ENCODE measurements at places on chromosomes 3 and 15.

GRCh38 chr3:46585799-46586693 lies 19.9 kb upstream of the LRRC2 start:
- DNase-seq = peak; percentile 75

DNA sequence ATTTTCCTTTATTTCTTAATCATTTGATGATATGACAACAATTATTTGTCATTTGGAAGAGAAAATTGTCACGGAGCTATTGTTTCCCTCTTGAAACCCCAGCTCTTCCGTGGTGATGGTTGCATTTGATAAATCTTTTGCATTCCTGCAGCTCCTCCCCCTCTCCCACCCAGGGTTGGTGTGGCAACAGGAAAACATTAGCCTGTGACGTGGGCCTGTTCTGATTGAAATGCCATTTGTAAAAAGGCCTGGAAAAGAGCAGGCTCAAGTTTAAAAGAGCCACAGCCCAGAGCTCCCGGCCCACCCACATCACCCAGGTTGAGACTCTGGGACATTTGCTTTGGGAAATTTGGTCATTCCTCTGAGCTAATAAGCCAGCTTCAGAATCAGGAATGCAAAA lies 282.5 kb downstream of the RPLP1 start:
- DNase-seq = no peak

DNA sequence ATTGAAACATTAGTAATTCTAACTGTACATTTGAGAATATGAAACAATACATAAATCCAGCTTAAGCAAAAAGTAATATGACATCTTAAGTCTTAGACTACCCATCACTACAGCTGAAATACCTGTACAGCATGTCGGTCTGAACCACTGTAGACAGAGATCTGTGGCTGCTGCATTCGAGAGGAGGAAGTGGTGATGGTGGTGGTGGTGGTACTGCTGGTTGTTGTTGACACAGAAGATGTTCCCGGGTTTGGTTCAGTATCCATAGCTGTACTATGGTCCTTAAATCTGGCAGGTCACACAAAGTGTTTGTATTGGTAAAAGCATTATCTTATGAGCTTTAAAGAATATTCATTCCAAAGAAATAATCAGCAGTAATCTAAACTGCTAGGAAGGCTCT lies 2.9 kb downstream of the PHC3 start:
- DNase-seq = no peak

DNA sequence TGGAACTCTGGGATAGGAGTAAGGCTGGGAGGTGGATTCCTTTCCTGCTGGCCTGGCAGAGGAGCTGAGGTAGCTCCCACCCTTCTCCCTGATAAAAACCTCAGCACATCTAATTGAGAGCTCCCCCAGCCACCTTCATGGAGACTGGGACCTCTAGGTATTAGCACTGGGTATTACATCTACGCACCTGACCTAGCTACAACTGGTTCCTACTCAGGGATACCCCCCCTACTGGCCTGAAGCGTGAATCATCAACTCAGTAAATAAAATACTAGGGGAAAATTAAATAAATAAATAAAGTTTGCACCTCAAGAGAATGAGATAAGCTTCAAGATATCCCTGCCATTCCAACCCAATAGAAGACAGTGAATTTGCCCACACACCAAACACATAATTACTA lies 140.4 kb downstream of the NEK10 start:
- peak; percentile 78 for DNase-seq

DNA sequence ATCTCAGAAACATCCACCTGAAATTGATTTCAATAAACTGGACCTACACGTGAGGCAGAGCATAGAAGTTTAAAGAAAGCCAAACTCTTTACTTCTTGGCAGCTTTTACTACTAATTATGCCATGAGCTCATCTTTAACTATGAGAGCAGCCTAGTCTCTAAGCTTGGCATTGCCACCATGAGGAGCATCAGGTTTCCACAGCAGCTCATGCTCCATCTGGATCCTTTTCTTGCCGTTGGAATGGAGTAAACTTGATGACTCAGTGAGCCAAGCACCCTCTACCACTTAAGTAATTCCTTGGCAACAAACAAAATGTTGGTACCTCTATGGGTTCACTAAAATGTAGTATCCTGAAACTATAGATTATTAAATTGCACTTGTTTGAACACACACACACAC lies 583.2 kb downstream of the EPHA3 start:
- DNase-seq = no peak

DNA sequence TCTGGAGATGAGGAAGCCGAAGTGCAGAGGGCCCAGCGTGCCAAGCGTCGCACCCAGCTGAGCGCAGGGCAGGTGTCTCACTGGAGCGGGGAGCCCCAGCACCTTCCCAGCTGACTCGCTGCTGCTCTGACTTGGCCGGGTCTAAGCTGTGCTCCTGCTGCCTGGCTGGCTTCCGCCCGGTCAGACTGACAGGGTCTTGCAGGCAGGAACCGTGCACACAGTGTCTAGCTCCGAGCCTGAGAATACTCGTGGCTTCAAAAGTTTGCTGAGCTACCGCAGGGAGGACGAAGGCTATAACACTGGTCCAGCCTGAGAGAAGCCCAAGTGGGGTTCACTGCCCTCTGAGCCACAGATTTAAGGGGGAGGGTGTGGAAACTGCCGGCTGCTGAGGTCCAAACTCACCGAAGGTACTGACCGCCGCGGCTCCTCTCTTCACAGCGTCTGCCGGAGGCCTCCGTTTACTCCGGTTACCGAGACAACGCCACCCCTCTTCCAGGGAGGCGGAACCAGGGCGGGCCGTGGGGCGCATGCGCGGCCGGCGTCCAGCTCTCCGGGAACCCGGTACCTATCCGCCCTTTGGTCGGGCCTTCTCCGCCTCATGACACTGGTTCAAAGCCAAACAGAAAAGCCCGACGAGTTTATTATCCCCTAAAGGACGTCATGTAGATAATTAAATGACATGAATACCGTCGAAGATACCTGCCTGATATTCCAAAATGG lies at the start of gene CFAP44:
Gene CFAP44 (minus strand): TSS at position 443 of the 720 bp plus-strand sequence. CDS start 7,829 bp downstream, outside the sequence.
- peak; percentile 95 for DNase-seq

GRCh38 chr3:59538753-59539432 lies 489.1 kb upstream of the CFAP20DC start:
- no peak for DNase-seq

GRCh38 chr15:39219608-39220007 lies 361.3 kb upstream of the THBS1 start:
- DNase-seq = no peak

DNA sequence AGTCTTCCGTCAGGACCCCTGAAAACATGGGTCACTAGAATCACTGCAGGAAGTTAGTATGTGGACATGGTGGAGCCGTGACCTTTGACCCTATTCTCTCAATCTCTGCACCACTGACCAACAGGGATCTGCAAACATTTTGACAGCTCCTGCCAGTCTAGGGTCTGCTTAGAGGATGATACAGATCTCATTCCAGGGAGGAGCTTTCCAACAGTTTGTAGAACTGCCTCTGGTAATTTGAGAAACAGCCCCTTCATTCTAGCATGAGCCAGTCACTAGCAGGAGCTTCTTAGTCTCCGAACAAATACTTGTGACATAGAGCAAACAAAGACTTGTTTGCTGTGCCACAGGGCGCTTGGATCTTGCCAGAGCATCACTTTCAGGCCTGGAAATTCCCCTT lies 270.3 kb upstream of the CFAP20DC start:
- DNase-seq = peak; percentile 54

DNA sequence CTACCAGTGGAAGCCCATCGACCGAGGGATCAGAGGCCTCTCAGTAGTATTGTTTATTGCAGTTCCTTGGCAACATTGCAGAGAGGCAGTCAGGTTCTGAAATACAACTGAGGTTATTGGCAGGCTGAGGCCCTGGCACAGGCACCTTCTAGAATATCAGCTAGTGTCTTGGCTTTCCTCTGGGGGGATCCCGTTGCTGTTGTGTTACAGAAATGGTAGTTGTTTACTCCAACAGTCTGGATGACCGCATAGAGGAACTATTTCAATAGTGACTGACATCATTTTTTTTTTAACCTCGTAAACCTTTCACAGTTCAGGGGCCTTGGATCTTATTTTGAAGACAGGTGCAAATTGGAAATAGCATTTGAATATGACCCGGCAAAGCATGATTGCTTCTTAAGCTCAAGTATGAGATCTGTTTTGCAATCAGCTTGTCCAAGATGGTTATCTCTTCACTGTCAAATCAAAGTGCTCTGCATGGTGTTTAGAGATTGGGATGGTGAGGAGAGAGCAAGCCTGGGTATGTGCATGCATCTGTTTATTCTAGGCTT lies 63.9 kb downstream of the PGPEP1L start:
- DNase-seq = no peak

DNA sequence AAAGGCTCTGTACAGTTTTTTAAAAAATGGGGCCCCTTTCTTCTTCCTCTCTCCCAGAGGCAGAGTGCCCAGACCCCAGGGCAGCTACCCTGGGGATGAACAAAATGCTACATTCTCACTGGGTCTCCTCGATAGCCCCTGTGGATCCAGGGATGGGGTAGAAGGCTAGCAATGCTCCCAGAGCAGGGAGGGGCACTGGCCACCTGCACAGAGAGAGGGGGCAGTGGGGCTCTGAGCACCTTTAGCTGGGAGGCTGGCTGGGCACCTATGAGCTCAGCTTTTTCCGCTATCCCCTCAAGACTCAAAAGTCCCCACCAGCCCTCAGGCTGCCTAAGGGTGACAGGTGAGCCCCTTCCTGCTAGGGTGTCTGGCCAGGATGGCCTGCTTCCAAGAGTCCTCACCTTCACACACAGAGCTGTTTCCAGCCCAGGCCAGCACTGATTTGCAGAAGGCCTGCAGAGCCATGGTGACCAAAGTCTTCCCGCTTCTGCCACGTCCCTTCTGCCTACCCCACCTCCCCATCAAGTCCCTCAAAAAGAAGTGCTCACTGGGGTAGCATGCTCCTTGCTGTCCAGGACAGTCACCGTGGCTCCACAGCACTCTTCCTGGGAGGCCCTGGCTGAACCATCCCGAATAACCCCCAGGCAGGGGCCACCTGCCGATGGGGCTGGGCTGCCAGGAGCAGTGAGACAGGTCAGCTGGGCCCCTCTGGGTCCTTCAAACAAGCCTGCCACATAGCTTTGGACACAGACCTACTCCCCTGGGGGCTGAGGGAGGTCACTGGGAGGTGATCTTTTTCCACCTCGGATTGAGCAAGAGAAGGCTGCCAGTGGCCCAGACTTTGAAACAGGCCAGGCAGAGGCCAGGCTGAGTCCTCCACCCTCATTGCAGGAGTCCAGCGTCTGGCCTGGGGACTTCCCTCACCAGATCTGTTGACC lies 20.4 kb downstream of the BMF start:
- no peak for DNase-seq

GRCh38 chr3:147141516-147142288 lies 264.6 kb downstream of the ZIC4 start:
- no peak for DNase-seq

- no peak for DNase-seq
Observed at GRCh38 chr3:174945951-174946350, 86.8 kb downstream of the NAALADL2 start.

DNA sequence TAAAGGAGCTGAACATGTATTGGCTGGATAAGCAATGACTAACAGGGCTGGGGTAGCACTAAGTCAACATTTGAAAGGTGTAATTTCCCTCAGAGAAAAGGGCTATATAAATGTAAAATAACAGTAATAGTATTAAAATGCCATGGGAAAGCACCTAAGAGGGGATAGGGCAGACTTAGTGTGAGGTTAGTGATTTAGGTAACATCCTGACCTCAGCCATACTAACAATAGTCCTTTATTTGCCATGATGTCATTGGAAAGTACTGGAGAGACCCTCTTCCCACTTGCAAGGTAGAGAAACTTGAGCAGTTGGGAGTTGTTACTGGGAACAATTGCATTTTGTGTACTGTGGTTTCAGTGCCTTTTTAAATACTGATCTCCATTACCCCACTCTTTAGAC lies 103.4 kb downstream of the LSAMP start:
- DNase-seq = no peak

Data from endodermal cell (in vitro differentiated cells).